ENCODE measurements at places on chromosomes 1 and 21.
A peak's percentile ranks its signal among the peaks of the same experiment; 100 is the strongest.

DNA sequence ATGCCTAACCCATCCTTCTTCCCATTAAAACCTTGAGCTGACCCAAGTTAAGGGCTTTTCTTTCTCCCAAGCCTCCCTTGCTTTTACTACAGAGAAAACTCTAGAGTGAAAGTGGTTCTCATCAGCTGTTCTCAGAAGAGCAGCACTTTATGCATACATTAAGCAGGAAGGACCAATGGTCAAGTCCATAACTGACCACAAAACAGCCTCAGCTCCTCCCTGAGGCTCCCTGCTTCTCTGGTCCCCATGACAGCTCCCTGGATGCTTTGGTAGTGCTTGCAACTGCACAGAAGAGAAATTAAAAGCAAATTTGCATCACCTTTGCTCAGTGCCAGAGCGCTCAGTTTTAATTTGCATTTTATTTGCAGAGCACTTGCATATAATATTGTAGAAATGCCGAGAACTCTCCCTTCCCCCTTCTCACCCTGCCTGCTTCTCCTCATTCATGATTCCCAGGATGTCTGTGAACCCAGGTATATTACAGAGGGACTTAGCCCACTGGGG lies 56.1 kb downstream of the LMX1A start:
- peak; percentile 100 for DNase-seq

DNA sequence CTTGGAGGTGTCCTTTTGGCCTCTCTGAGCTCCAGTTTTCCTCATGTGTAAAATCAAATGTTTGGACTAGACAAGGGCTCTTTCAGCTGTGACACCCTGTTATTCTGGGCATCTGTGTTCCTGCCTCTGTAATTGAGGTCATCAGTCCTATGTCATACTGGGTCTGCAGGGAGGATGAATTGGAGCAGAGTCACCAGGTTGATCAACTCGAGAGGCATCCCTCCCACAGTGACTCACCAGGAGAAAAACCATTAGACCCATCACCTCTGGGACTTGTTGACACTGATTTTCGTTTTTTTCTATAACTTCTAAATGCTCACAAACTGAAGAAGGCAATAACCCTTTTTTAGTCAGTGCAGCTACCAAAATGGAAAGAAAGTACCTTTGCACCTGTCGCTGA lies 82.2 kb downstream of the ST6GALNAC5 start:
- no peak for DNase-seq

DNA sequence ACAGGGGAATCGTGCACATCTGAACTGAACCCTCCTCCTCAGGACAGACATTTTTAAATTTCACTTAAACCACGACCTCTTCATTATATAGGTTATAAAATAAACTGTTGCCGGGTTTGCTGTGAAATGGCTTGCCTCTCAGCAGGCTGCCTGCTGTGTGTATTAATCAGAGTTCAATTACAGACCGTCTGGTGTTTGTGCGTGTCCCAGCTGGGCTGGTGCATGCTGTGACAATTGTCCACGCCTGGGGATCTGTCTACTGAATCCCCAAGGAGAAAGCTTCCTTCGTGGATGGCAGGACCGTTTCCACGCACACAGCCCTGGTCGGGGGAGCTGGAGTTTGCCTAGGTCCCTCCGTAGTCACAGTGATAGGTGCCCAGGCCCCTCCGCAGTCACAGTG lies 13.4 kb upstream of the AGPAT3 start:
- no peak for DNase-seq

GRCh38 chr1:56808410-56808809 lies 10.8 kb downstream of the FYB2 start:
- no peak for DNase-seq

- DNase-seq = no peak
Observed at GRCh38 chr1:101259744-101260148, 22.9 kb downstream of the S1PR1 start.

DNA sequence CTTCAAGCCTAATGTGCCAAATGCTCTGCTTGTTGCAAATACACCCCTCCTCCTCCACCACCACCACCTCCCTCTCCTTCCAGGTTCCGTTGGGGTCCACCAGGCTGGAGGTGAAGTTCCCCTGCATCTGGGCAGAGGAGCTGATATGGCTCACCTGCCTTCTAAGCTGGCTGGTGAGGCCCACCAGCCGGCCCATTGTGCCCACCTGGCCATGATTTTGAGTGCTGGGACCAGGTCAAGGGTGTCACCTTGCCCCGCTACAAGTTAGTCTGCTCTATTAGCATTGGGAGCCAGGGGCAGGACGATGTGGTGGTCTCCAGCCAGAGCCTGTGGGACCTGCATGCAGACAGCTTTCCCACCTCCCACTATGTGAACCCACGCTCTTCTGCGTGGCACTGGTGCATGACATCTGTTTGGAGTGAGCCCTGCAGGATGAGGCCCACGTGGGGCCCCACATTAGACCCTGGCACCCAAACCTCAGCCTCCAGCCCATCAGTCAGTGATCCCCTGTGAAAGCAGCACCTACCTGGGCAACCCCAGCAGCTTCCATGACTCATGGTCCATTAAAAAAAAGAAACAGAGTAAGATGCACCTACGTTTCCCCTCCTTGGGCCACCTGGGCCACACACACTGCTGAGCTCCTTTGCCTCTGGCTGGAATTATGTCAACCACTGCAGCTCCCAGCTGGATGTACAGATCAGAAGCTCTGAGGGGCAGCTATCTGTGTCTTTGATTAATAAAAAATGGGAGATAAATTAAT lies 15.6 kb upstream of the CDCP2 start:
- no peak for DNase-seq

- DNase-seq = no peak
Observed at GRCh38 chr21:43726686-43727518, 8.0 kb downstream of the PDXK start.

DNA sequence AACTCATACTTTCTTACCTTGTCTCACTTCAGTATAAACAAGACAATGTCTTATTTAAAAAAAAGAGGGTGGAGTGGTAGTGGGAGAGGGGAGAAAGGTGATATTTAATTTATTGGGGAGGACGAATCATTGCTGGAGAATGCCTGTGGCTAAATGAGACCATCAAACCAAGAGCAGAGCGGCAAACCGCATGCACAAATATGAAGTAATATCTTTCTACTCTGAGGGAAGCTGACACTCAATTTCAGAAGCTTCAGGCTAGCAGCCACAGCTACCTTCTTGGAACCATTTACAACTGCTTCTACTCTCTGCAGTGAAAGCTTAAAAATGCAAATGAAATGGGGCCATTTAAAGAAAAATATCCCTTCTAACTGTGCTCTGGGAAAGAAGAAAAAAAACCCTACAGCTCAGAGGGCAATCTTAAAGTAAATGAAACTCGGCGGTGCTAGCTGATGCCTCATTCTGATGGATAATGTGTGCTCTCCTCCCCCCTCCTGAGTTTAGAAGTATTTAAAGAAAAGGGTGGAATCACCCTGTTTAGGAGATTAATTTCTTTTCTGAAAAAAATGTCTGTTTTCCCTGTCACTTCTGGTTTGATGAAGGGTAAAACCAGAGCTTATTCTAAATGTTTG lies 178.2 kb upstream of the CAMK1G start:
- DNase-seq = no peak

- no peak for DNase-seq
Observed at GRCh38 chr1:188096521-188096920, 1267.8 kb downstream of the PLA2G4A start.

GRCh38 chr1:8002329-8002910 lies 23.7 kb downstream of the ERRFI1 start:
- DNase-seq = no peak

DNA sequence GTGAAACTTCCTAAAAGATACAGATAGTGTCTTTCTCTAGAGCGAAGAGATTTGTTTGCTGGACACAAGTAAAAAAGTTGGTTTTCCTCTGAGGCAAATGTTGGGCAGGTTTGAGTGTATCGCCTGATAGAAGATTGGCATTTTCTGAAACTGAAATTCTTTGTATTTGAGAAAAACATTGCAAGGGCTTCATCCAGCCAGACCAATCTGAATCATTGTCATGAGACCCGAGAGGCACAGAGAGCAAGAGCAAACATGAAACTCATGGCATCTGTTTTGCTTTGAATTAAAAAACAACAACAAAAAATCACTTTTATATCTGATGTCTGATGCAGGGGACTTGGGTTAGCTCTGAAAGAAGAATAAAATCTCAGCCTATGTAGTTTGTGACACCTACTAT lies 379.3 kb upstream of the NCAM2 start:
- DNase-seq = no peak

DNA sequence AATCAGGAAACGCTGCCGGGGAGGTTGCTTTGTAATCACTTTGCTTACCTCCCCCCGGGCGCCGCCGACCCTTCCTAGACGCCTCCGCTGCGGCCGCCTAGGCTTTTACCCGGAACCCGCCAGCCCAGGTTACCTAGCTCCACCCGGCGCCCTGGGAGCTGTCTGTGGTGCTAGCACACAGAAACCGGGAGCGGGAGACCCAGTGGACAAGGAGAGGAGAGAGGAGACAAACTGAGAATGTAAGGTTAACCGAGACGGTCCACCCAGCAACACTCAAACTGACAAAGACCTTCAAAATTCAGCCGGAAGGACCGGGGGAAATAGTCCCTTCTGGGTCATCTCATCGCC lies 9.8 kb downstream of the BARHL2 start:
- no peak for DNase-seq

GRCh38 chr1:154864189-154864975 lies 5.7 kb downstream of the KCNN3 start:
- no peak for DNase-seq

DNA sequence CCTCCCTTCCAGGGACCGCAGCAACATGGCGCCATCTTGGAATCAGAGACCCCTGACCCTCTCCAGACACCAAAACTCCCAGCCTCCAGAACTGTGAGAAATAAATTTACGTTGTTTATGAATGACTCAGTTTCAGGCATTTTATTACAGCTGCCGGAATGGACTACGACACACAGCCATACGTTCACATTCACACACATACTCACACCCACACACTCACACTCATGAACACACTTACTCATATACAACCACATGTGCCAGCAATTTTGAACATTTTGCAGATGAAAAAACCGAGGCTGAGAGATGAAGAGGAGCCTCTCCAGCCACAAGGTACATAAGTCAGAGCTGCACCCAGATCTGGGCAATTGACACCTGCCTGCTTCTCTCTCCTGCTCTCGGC lies 151.0 kb upstream of the RAB4A start:
- DNase-seq = no peak

GRCh38 chr1:119865627-119866026 lies 30.7 kb downstream of the ADAM30 start:
- DNase-seq = no peak

DNA sequence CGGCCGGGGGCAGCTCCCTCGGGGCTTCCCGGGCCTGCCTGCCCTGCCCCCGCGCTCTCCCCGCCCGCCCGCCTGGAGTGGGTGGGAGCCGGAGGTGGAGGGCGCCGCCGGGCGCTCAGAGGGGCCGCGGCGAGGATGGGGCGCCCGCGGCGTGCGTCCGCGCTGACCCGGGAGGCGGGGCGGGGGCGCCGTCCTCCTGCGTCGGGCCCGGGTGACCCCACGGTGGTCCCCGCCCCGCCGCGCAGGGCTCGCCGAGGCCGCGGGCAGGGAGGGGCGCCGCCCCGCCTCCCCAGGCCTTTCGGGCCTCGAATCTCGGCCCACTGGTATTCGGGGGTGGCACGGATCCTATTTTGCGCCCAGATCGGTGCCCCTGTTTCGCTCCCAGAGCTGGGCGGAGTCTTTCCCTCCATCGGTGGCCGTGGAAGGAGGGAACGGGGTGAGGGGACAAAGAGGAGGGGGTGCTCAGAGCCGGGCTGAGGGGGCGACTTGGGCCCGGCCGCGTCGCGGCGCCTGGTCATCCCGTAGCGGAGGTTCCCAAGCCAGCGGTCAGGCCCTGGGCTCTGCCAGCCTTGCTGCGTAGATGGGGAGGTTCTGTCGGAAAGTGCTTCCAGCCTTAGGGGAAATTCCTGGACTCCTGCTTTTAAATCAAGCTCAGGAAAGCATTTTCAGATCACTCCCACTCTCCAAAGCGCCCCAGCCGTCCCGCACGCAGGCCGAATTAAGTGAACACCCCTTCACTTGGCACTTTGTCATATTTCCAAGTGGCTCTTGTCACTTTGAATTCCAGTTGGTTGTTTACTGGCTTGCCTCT lies 545 bp downstream of the PATJ start:
- peak; percentile 5 for DNase-seq

GRCh38 chr1:56356376-56356990 lies 222.9 kb downstream of the PLPP3 start:
- no peak for DNase-seq

GRCh38 chr1:234970731-234971476 lies 157.7 kb downstream of the TOMM20 start:
- no peak for DNase-seq

DNA sequence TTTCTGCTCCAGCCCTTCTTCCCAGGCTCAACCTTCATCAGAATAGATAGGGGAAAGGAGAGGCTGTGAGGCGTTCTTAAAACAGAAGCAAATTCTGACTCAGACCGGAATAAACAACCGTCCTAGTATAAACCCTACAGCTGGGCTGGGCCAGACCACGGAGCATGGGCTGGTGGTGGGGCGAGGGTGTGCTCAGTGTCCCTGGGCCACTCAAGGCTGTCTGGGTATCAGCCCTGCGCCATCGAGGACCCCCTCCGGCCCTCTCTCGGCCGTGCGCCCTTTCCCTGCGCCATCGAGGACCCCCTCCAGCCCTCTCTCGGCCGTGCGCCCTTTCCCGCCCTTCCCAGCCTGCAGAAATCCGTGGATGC lies 36.0 kb downstream of the CAPN2 start:
- no peak for DNase-seq

- DNase-seq = no peak
Observed at GRCh38 chr1:18884727-18885126, 17.6 kb downstream of the ALDH4A1 start.

- DNase-seq = no peak
Observed at GRCh38 chr1:96281491-96281890, 440.1 kb upstream of the PTBP2 start.

- DNase-seq = no peak
Observed at GRCh38 chr1:231814021-231814420, 187.4 kb downstream of the DISC1 start.

- no peak for DNase-seq
Observed at GRCh38 chr21:34046917-34047316, 26.5 kb upstream of the MRPS6 start.

DNA sequence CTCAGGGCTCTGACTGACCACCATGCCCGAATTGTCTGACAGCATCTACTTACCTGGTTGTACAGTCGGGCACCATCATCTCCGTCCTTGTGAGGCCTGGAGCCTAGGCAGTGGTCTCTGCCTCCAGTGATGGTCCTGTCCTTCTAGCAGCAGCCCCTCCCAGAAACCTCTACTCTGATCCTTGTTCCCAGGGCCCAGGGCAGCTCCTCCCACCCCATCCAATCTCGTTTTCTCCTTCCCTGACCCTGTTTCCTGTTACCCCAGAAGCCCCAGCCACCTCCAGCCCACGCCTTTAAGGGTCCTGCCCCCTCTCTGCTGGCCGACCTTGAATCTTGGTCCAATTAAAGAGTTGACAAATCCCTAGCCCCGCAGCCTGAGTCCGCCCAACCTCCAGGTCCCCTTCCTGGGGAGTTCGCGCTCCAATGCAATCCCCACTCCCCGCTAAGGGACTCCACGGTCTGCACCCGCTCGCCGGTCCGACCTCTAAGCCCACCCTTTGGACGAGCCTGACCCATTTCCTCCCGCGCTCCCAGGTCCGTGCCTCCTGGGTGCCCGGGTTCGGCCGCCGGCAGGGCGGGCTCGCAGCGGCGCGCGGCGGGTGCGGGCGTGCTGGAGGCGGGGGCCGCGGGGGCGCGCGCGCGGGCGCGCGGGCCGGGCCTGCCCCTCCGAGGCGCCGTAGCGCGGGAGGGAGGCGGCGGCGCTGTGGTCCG lies at the start of gene B4GALT2:
TSS of gene B4GALT2 (plus strand) at position 660 of the 710 bp plus-strand sequence. CDS start 1,951 bp downstream, outside the sequence.
- no peak for DNase-seq

- no peak for DNase-seq
Observed at GRCh38 chr1:4032571-4032970, 132.5 kb upstream of the C1orf174 start.

Data from NCI-H526 treated with DMSO at 0.1 percent for 48 hours (cell line).